Heart right ventricle (tissue), 16 donors: ENCODE measurements at places on chromosomes 2 and 18. TPM values are rescaled to one million over a fixed set of nuclear protein-coding genes. Genes with fewer than 3 reads are reported as not detected.

Gene CARF
- total RNA-seq, result 10.2 TPM

- DNase-seq, result no peak
Measured at GRCh38 chr2:70902067-70902442, 33.6 kb upstream of the ATP6V1B1 start.

- no peak for DNase-seq
Measured at GRCh38 chr2:167237478-167237877, 349.2 kb downstream of the XIRP2 start.

DNA sequence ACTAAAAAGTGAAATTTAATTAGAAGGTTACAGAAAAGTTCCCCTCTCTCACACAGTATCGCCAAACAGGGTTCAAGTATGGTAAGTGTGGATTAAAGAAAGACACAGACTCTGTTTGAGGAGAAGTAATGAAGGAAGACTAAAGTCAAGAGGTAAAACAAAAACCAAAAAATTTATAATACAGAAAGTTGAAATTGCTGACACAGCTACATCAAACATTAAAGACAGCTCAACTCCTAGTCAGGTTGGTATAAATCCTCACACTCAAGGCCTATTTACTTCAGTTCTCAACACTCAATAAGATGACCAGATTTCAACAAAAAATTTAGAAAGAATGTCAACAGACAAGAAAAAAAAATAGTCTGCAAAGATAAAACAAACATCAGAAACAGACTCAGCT lies 300.5 kb upstream of the LINC00305 start:
- DNase-seq, result no peak

DNA sequence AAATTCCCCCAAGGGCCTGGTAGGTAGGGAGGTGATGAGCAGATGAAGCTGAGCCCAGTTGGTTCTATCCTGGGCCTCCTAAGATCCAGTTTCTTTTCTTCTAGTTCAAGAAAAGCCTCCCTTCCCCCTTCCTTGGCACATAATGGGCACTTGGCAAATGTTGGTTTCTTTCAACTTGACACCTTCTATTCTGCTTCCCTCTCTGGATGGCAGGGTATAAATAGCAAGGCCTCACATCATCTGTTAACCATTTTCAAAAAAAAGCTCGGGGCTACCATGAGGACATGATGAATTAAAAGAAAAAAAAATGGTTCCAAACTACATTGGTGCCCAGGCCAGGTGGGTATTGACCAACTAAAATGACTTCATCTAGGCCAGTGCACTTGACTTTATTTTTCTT lies 29.9 kb downstream of the CTAGE1 start:
- DNase-seq, result no peak
